H7 (cell line): ENCODE measurements at places on chromosomes 12 and 14. TPM values are rescaled to one million over a fixed set of nuclear protein-coding genes. Genes with fewer than 3 reads are reported as not detected.

DUSP6 gene
- 106 and 112 TPM in 2 replicates for total RNA-seq

CAPRIN2 gene
- total RNA-seq = 44.0 and 71.5 TPM in 2 replicates

RAD9B gene
- not detected in 2 replicates for total RNA-seq

CPM gene
- 0.28 TPM in 1 of 2 replicates, not detected in the other for total RNA-seq

CFAP54 gene
- total RNA-seq = not detected in 2 replicates

TDRD9 gene
- not detected in 2 replicates for total RNA-seq

GALNT9 gene
- 0.44 and 0.45 TPM in 2 replicates for total RNA-seq
